ENCODE measurements at places on chromosomes 7 and 10.

- no peak for DNase-seq
Measured at GRCh38 chr7:70481570-70482123, 650.3 kb upstream of the GALNT17 start.

DNA sequence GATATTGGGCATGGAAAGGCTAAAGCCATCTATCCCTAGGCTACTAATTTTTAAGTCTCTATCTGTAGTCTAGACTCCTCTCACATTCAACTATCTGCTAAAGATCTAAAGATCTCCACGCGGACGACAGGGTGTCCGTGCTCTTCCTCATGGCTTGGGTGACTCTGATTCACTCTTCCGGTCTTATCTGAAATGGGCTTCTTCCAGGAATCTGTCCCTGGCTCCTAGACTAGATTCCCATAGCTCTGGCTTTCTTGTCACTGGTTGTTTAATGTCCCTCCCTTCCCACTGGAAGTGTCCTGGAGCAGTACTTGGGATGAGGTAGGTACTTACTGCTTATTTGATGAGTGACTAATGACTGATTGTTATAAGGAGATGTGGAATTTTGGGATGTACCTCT is 62.0 kb upstream of the PODXL start:
- DNase-seq: no peak

DNA sequence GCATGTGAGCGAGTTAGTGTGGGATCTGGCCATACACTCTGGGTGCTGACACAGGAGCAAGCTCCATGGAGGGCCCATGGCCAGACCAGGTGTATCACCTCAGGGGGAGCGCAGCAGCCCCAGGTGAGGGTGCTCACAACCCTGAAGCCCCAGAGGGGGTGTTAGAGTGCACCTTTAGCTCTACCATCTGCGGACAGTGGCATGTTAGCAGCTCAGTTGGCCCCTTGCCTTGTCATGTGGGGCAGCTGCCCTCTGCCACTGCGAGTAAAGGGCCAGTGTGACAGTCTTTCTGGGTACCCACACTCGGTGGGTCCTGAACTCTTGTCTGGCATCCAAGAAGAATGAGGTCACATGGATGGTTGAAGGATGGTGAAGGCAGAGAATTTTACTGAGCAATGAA is 600.2 kb downstream of the SORCS3 start:
- no peak for DNase-seq

- no peak for DNase-seq
Measured at GRCh38 chr10:9951481-9952257, 1066.0 kb upstream of the CELF2 start.

DNA sequence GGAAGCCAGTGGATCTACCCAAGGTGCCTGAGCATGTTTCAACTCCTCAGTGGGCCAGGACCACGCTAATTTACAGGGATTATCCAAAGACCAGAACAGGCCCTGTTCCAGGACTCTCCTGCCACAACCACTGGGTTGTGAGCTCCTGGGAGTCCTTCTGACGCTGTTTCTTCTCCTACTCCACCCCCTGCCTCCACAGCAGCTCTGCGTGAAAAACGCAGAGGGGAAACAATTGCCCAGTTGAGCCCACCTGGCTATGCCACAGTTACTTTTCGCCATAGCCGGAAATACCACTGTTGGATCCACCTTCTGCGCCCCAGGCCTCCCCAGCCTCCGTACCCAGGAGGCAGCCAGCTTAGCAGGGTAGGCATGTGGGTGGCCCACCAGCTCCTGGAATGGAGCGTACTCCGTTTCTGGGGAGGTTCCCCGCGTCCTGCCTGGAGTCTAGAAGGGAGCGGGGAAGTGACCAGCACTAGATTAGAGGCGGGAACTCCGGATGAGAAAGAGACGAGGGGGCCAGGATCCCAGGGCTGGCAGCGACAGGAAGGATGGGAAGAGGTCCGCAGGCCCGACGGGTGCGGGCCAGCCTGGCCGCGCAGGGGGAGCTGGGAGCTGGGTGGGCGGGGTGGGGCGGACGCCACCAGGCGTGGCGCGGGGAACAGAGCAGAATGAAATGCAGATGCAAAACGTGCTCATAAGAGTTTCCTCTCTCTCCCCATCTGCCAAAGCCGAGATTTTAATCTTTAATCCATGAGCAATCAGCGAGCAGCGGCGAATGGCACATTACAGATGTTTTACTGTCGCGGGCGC is 32.1 kb upstream of the PAX2 start:
- no peak for DNase-seq
